BE2C (cell line): ENCODE measurements at places on chromosomes 2 and 18.

DNA sequence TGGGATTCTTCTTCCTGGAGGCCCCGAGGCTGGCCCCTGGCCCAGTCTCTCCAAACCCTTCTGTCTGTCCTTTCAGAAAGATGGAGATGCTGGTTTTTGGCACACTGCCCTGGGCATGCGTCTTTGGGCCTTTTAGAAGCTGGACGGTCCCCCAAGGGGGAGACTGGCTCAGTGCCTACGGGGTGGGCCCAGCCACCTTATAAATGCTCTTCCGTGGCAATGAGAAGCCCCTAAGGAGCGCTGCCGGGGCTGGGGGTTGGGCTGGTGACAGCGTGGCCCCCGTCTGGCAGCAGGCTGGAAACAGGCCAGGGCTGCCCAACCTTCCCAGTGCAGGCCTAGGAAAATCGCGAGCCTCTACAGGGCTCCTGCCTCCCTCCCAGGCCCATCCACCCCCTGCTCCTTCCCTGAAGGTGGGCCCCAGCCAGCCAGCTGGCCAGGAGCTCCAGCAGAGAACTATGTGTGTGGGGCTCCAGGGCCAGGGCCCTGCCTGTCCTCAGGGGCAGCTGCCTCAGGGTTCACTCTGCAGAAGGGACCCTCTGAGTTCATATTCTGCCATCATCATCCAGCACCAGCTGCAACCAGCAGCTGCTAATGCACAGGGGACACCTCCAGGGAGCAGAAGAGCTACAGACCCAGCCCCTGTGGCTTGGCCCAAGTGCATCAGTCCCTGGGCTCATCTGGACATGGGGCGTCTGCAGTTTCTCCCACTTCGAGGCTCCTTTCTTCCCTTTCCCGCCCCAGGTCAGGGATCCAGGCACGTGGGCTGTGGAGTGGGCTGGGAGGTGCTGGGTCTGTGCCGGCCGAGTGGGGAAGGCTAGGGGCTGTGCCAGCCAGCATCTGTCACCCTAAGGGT lies 107.6 kb upstream of the OTOS start:
- peak; percentile 61 for DNase-seq

- no peak for DNase-seq
Measured at GRCh38 chr18:72161691-72162090, 382.5 kb downstream of the CBLN2 start.

GRCh38 chr2:147855977-147856376 lies 11.1 kb downstream of the ACVR2A start:
- no peak for DNase-seq

GRCh38 chr2:215425021-215425782 lies 10.7 kb downstream of the FN1 start:
- no peak for DNase-seq

DNA sequence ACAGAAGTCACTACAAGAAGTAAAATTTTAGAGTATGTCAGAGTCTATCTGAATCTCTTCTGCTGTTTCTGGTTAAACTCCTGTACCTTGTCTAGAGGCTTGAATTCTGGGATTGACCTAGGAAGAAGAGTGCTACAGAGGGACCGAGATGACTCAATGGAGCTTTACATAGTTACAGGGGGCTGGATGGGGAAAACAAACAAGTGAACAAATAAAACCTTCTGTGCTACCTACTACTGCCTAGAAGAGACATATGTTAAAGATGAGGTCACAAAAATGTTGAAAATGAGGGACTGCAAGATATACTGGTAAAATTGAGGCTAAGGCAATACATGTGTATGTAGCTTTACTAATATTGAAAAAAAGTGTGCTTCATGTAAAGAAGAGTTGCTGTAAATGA lies 265.4 kb upstream of the TFPI start:
- DNase-seq: no peak

GRCh38 chr2:133871545-133872209 lies 303.4 kb upstream of the NCKAP5 start:
- DNase-seq: no peak

DNA sequence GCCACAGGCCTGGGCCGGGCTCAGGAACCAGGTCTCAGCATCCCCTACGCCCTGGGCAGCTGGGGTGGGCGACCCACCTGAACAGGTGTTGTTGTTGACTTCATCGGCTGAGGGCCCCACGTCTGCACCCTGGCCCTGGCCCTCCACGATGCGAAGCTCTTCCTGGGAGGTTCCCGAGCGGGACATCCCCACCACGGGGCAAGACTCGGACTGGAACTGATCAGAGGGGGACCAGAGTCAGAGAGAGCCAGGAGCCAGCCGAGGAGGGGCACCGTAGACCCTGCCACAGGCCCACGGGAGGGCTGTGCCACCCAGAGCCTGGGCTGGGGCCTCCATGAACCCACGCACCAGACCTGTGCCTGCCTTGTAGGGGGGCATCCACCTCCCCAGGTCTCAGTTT lies 54.3 kb downstream of the AQP12A start:
- DNase-seq: no peak

DNA sequence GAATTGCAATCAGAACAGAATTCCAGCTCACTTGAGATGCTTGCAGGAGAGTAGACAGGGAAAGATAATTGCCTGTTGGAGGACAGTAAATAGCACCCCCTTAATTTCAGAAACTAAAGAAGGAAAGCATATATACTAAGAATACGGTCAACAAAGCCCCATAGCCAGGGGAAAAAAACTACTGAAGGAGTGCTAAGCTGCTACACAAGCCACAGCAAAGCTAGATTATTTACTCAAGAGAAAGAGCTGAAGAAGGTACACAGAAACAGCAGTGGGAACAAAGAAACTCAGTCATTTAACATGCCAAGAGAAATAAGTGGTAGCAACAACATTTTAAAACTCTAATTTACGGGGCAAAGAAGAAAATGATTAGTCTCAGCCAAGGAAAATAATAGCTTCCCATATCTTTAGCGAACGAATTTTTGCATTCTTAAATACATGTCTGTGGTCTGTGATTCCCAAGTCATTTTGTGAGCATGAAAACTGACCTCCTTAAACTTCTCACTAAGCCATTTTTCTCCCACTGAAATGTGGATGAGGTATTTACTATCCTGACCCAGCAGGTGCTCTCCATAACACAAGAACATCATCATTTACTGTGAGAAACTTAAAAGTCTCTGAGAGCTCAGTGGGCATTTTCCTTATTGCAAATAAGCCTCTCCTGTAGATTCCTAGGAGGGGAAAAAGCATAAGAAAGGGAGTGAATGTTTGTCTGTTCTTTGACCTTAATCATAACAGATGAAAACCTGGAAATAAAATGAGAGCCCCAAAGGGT lies 196.0 kb downstream of the PAX3 start:
- DNase-seq: no peak

DNA sequence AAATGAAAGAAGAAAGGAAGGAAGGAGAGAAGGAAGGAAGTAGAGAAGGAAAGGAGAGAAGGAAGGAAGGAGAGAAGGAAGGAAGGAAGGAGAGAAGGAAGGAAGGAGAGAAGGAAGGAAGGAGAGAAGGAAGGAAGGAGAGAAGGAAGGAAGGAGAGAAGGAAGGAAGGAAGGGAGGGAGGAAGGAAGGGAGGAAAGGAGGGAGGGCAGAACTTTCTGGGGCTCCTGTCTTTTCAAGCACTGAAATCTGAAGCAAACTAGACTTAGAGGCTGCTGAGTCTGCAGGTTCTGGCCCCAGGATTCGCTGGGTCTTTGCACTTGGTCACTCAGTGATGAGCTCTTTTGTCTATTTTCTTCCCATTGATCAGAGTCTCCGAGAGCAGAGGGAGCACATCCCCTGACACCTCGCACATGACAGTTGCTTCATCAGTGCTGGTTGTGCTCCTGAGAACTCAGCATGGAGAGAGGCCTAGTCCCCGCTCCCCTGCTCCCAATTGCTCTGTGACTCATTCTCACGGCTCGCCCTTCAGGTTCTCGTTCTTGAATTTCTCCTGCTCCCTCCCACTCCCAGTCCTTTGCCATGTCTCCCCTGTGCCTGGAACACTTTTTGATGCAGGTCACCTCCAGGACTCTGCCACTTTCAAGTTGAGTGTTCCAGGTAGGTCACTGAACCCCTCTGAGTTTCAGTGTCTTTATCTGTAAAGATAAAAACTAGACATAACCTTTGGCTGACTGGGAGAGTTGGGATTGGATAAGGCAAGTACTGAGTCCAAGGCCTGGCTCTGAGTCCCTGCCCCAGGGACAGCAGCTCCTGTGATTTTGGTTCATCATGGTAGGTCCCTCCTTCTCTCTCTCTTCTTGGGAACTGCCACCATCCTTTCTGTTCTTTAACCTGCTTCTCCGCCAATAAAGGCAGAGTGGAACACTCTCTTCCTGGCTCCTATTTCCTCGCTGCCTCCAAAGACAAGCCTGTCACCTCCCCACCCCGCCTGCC lies 55.2 kb downstream of the TNP1 start:
- DNase-seq: no peak

- peak; percentile 88 for DNase-seq
Measured at GRCh38 chr2:231674587-231675338, 33.6 kb upstream of the PTMA start.

- DNase-seq: no peak
Measured at GRCh38 chr2:187075199-187075635, 226.2 kb upstream of the ZSWIM2 start.

GRCh38 chr2:83686863-83687262 lies 772.2 kb downstream of the SUCLG1 start:
- DNase-seq: no peak

DNA sequence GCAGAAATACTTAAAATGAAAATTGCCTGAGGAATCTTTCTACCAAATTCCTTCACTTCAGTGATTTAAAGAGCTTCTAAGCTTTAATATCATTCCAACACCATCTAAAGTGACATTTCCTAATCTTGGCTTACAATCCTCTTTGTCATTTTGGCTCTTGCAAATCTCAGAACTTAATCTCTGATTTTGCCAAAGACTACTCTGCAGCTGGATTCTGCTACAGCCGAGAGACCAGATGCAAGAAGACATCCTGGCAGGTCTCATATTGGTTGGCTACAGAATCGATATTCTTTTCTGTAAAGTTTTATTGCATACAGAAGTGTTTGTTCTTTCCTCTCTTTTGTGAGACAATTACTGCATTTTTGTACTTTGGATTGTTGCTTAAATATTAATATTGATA lies 716.5 kb upstream of the LRATD1 start:
- DNase-seq: no peak

DNA sequence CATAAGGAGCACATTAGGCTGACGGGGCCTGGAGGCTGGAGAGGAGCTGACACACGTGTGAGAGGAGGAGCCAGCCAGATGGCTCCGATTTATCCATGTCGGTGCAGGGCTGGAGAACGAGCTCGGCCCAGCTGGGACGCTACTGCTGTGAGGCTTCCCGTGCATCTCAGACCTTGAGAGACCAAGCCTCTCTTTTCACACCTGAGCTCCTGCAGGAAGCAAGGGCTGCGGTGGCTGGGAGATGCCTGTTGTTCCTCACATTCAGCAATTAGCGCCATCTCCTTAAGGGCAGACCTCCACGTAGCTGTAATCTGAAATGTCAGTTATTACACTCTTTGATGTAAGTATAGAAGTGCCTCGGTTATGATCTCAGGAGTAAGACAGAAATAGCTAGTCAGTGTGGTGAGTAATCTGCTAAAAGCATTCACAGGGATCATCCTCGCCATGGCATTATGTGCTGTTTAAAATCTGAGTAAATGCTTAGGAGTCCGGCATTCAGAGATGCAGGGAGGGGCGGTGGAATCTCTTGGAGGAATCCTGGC lies 107.9 kb downstream of the PRKCE start:
- DNase-seq: peak; percentile 81

- DNase-seq: no peak
Measured at GRCh38 chr2:46988230-46988629, 72.6 kb upstream of the MCFD2 start.

- no peak for DNase-seq
Measured at GRCh38 chr2:190062053-190062452, 476 bp downstream of the MSTN start.

DNA sequence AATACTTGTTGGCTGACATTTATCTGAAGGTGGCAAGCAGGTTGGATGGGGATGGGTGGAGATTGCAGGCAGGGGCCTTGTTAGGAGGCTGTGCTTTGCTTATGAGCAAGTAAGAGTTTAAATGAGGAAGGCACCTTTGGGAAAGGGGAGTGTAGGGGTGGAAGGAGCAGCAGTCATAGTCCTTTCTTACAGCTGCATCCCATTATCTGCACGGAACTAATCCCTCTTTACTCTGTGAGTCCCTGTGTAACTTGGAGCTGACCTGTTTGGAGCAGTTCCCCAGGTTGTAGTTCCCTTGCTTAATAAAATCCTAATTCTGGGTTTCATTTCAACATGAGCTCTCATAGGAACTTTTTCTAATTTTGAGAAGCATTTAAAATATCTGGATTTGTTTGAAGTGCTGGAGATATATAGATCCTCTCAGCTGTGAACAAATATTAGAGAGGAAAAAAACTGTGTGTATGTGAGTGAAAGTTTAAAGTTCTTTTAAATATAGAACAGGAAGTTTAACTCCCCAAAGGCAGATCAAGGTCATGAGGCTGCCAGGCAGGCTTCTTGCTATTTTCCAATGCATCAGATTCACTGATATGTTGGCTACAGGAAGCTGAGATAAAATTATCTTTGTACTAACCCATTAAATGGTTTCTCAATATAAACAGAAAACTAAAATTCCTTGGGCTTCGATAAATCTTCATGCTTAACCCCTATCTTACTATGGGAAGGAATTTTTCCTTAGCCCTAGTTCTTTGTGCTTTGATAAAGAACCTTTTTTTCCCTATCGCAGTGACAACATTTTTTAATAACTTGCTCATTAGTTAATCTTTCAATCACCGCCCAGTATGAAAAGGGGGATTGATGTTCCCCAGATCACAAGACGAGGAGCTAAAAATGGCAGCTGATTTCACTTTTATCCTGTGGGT lies 104.6 kb upstream of the EML6 start:
- no peak for DNase-seq

GRCh38 chr2:240200230-240201051 lies 60.0 kb upstream of the OTOS start:
- DNase-seq: no peak

DNA sequence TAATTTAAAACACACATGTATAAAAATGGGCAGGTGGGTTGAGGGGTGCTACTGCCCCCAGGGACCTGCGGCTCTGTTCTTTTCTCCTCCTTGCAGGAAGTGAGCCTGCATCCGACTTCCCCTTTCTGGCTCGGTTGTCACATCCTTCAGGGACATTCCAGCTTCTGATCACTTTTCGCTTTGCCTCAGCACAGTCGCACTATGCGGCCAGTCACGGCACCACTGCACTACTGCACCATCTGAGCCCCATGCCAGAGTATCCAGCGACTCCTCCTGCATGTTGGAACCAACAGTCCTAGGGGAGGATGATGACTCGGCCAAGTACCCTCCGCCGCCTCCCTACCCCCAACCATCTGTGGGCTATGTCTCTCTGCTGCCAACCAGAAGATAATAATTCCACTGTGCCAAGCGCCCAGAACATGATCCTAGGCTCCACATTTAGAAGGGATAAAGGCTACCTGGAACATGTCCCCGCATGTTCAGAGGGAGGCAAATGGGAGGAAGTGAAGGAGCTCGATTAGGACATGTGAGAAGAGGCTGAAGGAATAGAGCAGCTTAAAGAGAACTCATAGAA lies 17.6 kb downstream of the CDC42EP3 start:
- DNase-seq: no peak

DNA sequence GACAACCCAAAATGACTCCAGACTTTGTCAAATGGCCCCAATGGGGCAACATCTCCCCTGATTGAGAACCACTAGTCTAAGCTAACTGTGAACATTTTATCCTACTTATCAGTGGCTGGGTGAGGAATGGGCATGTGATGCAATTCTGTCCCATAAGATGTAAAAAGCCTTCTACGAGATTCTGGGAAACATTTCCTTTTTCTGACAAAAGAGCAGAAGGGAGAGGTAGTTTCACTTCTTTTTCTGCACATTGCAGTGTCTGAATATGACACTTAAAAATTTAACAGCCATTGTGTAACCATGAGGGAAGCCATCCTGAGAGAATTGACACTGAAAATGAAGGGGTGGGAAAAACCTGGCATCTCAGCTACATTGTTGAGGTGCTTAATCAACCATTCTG lies 17.3 kb upstream of the MARCHF4 start:
- DNase-seq: no peak

- DNase-seq: peak; percentile 31
Measured at GRCh38 chr2:65367524-65367923, 64.9 kb downstream of the SPRED2 start.
